NCI-H526 treated with DMSO at 0.1 percent for 48 hours (cell line): ENCODE measurements at places on chromosomes 2 and 18.

GRCh38 chr2:8644605-8645175 is 37.2 kb upstream of the ID2 start:
- no peak for DNase-seq

DNA sequence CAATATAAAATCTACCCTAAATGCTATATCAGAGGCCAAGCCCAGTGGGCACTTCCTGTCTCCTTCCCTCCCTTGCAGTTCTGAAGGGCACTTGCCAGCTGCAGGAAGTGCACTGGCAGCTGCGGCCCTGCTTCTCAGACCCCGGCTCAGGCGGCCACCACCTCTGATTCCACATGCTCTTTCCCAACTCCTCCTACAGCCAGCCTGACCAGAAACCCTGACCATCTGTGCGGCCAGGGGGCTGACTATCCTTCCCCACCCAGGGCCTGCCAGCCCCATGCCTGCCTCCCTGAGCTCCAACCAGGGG is 88.6 kb downstream of the ZBTB7C start:
- no peak for DNase-seq

- DNase-seq = no peak
Measured at GRCh38 chr2:203730076-203730729, 23.8 kb downstream of the CD28 start.

GRCh38 chr2:151156431-151156830 is 105.2 kb downstream of the RBM43 start:
- no peak for DNase-seq

- DNase-seq = no peak
Measured at GRCh38 chr2:152755029-152755428, 36.6 kb downstream of the ARL6IP6 start.

- no peak for DNase-seq
Measured at GRCh38 chr2:85678377-85678776, 10.4 kb upstream of the SFTPB start.

- DNase-seq = no peak
Measured at GRCh38 chr18:22318745-22319407, 98.8 kb downstream of the CTAGE1 start.

- peak; percentile 57 for DNase-seq
Measured at GRCh38 chr18:63321291-63321690, 1.7 kb upstream of the BCL2 start.

GRCh38 chr2:235934059-235934773 is 234.0 kb downstream of the GBX2 start:
- DNase-seq = no peak

- peak; percentile 28 for DNase-seq
Measured at GRCh38 chr2:19899985-19900930, 1.5 kb downstream of the TTC32 start.

DNA sequence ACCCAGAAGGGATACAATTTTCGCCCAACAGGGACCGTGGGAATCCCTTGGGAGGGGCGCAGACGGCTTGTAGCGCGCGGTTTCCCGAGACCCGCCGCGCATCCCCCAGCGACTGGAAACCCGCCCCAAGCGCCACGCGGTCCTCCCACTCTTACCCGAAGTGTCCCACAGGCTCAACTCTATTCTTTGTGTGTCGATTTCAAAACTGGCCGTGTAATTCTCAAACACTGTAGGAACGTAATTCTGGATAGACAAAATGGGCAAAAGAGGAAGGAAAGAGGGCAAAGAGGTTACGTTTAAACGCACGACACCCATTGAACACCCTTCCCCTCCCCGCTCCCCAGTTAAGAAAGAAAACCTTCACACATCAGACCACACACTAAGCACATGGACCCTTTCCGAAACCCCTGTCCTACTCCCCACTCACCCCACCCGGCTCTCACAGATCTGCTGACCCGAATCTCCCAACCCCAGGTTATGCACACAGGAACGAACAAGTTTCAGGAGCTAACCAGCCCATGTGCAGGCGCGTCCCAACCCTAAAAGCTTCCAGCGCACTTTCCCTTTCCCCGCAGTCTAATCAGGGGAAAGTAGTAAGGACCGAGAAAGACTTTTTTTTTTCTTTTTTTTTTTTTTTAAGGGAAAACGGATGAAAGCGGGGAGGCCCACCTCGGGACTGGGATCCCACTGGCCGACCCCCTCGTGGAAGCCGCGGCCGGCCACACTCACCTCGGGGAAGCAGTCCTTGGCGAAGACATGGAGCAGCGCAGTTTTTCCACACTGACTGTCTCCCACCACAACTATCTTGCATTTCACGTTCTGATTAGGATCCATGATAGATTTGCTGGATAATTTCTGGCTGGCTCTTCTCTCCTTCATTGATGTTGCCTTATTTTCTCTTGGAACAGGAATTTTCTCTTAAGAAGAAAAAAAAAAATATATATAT is 655 bp downstream of the RND3 start:
- peak; percentile 61 for DNase-seq

DNA sequence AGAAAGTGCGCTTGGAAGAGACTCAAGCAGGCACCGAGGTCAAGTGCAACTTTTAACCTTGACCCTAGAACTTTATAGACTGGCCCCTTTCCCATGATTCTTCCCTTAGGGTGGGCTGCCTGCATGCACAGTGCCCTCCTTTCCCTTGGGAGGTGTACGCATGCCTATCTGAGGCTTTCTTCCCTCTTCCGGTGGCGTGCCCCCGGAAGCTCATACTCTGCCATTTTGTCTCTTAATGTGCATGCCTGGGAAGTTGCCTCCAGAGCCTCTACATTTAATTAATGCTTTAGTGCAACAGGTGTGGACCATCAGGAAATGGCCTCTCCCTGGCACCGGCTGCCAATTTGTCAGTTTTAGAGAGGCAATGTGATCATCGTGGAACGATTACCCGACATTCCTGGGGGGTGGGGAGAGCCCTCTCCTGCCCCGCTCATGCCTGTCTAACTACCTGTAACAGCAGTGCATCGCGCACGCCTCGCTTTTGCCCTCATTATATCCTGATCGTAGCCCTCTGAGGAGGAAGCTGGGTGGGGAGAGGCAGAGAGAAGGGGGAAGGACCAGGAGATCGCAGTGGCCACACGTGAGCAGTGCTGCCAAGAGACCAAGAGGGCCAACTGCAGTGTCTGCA is 194.8 kb downstream of the TFCP2L1 start:
- DNase-seq = no peak

DNA sequence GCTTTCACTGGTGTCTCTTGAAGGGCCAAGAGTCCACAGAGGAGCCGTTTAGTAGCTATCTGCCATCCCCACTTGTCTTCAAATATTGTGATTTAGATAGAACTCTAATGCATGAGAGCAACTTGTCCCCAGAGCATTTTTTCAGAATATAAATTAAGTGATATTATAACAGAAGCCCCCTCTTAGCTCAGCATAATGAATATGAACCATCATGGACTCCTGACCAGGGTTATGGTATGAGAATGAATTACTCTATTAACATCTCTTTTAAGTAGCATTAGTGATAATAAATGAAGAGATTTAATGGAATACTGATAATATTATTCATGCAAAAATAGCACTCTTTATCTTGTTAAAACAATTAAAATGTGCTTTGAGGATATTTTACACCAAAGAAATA is 709.6 kb downstream of the GALR1 start:
- DNase-seq = no peak

DNA sequence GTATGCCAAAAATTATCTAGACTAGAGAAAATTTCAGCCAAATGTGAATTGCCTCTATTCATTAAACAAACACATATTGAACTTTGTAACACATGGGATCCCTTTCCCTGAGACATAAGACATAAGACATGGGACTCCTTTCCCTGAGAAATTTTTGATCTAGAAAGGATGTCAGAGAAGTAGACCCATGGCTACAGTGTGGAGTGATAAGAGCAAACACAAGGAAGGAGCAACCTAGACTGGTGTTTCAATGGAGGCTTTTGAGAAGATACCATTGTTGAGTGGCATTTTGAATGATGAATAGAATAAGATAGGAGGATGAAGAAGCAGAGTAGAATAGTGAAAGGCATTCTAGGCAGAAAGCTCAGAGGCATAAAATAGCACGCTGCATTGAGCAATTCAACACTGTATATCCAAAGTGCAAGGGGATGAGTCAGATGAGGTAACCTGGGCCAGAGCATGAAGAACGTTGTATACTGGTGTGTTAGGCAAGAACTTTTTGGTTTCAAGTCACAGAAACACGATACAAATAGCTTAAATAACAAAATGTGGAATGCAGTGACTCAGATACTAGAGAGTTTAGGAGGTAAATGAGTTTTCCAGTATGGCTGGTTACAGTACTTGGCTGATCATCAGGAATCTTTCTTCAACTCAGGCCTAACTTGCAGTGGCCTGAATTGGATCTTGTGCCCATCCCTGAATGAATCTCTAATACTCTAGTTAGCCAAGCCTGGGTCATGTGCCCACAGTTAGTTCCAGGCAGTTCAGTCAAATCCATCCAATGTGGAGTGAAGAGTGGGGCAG is 129.8 kb upstream of the TANK start:
- DNase-seq = no peak

DNA sequence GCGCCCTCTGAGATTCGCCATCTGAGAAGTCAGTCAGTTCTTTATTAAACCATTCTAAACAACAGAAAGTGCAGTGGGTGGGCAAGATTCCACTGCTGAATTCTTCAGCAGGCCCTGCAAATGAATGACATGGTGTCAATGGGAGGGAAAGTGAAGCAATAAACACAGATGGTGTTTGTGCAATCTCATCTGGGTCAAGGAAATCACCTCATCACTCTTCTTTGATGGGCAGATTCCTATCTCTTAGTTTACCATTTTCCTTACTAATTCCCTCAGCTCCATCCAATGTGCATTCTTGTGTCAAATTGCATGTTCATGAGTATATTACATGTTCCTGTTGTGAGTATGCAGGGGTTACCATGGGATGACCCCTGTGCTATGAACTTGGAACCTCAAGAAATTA is 100.7 kb upstream of the CYP1B1 start:
- DNase-seq = no peak

DNA sequence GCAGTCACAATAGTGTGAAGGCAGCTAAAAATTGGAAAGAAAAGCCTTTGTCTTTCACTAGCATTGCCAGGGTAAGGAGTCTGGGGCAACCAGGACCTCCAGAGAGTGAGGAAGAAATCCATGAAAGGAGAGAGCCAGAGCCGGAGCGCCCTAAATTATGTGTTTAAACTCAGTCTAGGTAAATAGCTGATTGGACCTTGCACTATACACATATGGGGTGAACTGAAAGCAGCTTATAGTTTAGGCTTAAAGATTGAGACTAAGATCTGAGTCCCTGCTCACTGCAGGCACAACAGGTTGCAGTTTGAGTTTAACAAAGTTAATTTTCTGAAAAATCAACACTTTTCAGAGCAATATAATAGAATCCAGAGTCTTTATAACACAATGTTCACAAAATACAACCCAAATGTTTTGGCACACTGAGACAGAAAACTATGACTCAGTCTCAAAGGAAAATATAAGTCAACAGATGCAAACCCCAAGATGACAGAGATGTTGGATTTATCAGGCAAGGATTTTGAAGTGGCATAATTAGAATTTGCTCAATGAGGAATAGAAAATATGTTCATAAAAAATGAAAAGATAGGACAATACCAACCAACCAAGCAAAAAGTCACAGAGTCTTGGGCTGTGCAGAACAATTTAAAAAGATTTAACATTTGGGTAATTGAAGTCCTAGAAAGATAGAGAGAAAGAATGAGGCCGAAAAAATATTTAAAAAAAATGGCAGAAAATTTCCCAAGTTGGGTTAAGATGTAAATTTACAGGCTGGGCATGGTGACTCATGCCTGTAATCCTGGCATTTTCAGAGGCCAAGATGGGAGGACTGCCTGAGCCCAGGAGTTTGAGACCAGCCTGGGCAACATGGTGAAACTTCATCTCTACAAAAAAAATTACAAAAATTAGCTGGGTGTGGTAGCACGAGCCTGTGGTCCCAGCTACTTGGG is 39.6 kb downstream of the DOK1 start:
- no peak for DNase-seq

DNA sequence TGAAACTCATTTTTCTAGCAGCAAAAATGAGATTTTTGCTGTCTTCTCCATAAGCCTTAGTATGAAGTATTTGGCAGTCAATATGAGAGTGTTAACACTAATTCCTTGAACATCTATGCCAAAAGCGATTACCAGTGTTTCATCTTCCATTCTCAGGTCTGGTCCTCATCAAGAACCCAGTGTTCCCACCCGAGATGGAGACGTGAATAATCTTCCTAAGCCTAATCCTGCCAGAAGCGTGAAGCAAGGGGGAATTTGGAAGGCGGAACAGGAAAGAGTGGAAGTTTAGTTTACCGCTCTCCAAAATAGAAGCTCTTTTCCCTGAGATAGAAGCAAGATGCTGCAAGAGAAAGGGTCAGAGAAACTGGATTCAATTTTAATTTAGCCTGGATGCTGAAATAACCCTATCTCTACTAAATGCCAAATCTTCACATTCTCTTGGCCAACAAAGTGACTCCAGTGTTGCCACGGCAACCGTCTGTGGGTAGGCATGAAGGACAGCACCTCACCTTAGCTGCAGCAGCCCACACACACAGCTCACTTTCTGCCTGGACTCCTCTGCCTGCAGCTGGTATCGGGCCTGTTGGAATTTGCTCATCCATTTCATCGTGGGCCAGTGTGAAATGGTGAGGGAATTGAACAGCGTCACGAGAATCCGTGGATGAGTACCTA is 711.1 kb downstream of the CBLN2 start:
- DNase-seq = no peak

DNA sequence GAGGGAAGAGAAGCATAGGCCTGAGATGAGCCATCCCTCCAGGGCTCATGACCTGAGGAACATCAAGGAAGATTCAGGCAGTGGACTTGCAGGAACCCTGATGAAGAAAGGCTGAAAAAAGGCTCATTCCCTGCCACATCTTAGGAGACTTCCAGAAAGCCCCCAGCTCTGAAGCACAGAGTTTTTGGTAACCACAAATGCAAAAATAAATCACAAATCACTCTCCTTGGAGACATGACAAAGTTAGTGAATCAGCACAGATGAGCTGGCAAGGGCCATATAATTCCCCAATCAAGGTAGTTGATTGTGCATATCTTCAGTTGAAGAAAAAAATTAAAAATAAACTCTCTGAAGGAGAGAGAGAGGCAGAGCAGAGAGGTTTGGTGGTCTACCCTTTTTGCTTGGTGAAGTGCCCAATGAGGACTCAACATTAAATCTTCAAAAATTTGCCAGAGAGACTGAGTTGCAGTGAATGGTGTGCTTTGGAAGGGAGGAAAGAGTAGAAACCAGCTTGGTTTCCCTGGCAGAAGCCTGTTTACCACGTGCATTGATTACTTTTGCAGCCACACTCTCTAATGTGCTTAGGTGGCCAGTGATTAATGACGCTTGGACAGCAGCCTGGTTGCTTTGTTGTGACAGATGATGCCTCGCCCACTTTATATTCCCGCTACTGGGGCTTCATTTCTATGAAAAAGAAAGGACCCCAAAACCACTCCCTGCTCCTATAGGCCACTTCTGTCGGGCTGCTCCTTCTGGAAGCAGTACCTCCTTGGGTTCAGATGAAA is 257.4 kb upstream of the SLC14A2 start:
- DNase-seq = no peak

GRCh38 chr2:73851274-73851673 is 22.5 kb downstream of the STAMBP start:
- DNase-seq = no peak

- no peak for DNase-seq
Measured at GRCh38 chr18:56217406-56217805, 421.0 kb downstream of the TXNL1 start.
